GM13976 (cell line): ENCODE measurements at places on chromosomes 1 and 21.

- no peak for DNase-seq
These were observed 3.9 kb downstream of the ID3 start for GRCh38 chr1:23555270-23555985.

GRCh38 chr1:14339288-14339687, 259.2 kb upstream of the KAZN start:
- DNase-seq: no peak

DNA sequence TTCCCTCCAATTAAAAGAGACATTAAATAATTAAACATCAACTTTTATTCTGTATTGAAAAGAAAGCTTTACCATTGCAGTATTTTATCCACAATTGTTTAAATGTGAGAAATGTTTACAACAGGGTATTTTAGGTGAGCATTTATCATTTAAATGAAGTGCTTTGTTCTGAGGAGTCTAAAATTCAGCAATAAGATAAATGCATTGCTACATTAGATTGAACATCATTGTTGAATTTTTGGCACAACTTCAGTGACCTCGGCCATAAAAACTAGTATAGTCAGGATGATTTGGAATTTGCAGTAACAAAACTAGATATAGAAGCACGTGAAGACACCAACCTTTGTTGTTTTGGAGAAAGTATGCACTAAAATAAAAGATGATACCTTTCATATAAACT, 692.9 kb downstream of the USP25 start:
- no peak for DNase-seq

GRCh38 chr1:155278689-155279160, 1.5 kb downstream of the HCN3 start:
- DNase-seq: no peak

- peak; percentile 93 for DNase-seq
These were observed at the start of gene IRF6 for GRCh38 chr1:209805875-209806760. Gene IRF6 (minus strand): TSS chr1:209806142. CDS start chr1:209801413, 4,729 bp downstream.

GRCh38 chr1:13479171-13479856, 34.5 kb downstream of the LRRC38 start:
- no peak for DNase-seq

DNA sequence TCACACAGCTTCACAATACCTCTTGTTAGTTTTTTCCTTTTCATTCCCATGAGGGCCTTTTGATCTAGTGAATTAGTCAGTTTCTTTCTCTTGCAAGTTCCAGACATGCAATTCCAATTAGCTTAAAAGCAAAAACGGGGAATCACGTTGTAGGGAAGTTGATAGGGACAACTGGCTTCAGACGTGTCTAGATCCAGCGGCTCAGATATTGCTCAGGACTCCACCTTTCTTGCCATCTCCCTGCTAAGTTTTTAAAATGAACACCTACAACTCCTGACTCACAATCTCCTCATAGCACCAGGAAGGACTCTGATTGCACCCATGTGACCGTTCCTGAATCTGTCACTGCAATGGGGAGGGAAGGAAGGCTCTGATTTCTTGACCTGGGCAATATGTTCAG, 63.8 kb upstream of the ARHGAP29 start:
- DNase-seq: no peak

GRCh38 chr1:108708691-108709660, 3.7 kb upstream of the FNDC7 start:
- DNase-seq: peak; percentile 24

DNA sequence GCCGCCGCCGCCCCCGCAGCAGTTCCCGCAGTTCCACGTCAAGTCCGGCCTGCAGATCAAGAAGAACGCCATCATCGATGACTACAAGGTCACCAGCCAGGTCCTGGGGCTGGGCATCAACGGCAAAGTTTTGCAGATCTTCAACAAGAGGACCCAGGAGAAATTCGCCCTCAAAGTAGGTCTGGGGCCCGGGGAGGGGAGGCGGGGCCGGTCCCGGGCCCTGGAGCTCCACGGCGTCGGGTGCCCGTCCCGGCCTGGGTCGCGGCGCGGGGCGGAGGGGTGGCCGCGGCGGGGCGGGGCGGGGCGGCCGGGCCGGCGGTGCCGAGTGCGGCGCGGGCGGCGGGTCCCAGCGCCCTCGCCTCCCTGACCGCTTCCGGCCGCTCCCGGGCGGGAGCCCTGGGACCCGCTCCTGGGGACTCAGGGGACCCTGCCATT, 646 bp downstream of the MAPKAPK2 start:
- peak; percentile 57 for DNase-seq

DNA sequence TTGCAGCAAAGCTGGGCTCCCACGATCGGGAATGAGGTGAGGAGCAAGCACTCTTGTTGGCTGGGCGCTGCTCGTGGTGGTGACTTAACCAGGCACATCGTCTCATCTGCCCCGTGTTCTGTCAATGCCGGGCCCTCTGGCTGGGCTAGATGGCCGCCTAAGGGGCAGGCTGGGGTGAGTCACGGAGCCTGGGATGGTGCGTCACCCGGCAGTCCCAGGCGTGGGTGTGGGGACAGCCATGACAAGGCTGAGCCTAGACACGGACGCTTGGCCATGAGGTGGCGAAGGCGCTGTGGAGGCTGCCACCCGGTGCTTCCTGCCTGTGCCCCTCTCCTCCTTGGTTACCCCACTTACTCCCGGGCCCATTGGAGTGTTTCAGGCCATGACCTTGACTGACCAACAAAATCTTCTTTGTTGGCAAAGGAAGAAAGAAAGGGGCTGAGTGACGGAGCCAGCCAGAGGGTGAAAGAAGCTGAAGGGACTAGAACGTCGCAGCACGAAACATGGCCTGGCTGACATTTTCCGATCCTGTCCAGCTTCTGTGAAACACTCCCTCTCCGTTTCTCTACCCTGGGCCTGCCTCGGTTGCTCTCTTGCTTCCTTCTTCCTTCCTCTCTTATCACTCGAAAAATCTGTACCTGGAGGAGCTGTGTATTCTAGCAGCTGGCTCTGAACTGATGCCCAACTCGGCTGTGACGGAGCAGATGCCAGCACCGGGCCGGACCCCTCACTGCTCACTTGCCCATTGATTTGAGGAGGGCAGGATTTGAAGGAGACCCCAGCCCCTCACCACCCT, 596 bp downstream of the CD247 start:
- no peak for DNase-seq
